Stimulated activated CD8-positive, alpha-beta memory T cell treated with anti-CD3 and anti-CD28 coated beads, Interleukin-12 subunit alpha, Interleukin-12 subunit beta, amount 100 ng/mL, for 1 hour (primary cell): ENCODE measurements at places on chromosomes 1 and 21.

DNA sequence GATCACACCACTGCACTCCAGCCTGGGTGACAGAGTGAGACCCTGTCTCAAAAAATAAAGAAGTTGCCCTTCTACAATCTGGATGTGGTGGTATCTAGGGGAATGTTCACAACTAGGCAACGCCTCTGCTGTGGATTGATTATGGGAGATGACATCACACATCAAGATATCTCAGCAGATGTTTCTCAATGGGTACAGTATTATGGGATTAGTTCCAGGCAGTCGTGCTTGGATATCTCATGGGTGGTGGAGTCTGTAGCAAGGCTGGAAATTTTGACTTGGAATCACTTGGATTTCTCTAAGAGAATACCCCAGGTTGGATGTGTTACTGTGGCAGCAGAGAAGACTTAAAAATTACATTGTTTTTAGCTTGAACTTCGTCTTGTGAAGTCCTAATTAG lies 7.7 kb downstream of the IFNAR2 start:
- no peak for DNase-seq

DNA sequence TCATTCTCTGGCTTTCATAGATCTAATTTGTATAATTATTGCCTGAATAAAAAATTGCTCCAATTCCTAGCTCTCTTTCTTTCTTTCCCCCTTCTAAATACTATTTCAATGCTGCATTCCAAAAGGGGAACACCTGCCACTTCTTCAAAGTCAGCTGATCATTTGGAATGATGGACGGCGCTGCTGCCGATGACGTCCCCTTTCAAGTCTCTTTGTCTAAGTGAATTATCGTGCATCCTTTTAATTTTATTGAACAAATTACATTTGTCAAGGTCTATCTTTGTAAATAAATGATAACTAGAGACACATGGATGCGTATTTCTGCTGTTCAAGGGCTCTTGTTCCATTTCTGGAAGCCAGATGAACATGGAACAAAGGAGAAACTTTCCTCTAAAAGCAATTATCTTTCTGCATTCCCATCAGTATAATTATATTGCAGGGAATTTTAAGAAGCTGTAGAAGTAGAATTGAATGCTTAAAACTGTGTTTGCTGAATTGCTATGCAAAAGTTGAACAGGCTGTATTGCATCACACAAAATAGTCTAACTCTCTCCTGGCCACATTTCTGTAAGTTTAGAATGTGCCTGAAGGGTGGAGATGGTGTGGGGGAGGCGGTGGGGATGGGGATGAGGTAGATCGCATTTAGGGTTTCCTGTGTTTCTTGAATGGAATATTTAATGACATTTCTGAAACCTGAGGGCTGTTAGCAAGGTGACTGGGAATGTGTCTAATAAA lies 191.9 kb upstream of the LMO4 start:
- DNase-seq: no peak

- DNase-seq: no peak
These were observed 346.2 kb upstream of the ZRANB2 start for GRCh38 chr1:71427066-71427465.

DNA sequence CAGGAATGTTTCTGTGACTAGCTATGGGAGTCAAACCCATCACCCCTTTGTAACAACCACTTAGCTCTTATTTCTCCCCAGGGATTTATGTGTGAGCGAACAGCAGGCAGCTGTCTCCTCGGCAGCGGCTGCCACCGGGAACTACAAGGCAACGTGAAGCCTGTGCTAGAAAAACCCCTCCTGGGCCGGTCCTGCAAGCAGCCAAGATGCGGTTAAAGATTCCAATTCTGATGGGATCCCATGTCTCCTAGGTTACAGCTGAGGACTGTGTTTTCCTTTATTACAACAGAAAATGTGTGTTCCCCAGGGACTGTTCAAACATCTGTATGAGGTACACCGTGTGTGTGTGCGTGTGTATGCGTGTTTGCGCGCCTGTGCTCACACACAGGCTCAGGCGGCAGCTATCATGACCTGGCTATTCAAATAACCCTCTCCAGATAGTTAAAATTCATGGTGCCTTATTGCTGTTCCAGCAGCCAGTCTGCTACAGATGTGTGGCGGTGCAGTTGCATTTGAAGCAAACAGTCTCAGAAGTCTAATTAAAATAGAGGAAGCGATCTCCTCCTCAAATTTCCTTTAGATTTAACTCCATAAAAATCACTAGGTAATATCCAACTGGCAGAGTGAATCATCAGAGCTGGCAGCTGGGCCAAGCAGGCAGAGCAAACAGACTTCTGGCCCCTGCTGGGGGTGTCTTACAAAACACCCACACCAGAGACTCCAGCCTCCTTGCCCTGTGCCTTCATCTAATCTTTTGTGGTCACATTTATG lies 68.0 kb downstream of the LMX1A start:
- no peak for DNase-seq

DNA sequence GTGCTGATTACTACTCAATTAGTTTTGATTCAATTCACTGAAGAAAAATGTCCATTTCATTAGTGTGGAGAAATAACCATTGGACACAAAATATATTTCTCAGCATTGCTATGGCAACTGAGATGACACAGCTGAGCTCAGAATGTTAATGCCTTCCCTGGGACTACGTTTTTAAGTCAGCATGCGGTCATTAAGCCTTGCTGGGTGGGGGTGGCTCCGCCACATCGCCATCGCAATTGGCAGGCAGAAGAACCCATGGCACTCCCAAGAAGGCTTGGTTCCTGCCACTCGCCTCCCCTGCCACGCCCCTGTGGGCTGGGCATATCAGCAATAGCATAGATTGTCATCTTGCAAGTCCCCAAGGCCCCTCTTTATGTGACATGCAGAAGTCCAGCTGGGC lies 256.7 kb upstream of the CAMK1G start:
- no peak for DNase-seq

GRCh38 chr21:17089091-17089491 lies 423.8 kb upstream of the CXADR start:
- no peak for DNase-seq

- DNase-seq: no peak
These were observed 30.6 kb downstream of the EPS15 start for GRCh38 chr1:51488372-51489050.

DNA sequence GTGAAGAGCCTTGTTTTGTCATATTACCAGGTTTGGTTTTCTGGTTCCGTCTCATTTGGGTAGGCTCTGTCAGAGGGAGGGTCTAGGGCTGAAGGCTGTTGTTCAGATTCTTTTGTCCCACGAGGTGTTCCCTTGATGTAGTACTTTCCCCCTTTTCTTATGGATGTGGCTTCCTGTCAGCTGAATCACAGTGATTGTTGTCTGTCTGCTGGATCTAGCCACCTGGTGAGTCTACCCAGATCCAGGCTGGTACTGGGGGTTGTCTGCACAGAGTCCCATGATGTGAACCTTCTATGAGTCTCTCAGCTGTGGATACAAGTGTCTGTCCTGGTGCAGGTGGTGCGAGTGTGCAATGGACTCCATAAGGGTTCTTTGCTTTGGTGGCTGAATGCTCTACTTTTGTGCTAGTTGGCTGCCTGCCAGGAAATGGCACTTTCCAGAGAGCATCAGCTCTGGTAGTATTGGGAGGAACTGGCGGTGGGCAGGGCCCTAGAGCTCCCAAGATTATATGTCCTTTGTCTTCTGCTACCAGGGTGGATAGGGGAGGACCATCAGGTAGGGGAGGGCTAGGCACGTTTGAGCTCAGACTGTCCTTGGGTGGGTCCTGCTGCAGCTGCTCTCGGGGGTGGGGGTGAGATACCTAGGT lies 246.0 kb downstream of the RYR2 start:
- DNase-seq: no peak

DNA sequence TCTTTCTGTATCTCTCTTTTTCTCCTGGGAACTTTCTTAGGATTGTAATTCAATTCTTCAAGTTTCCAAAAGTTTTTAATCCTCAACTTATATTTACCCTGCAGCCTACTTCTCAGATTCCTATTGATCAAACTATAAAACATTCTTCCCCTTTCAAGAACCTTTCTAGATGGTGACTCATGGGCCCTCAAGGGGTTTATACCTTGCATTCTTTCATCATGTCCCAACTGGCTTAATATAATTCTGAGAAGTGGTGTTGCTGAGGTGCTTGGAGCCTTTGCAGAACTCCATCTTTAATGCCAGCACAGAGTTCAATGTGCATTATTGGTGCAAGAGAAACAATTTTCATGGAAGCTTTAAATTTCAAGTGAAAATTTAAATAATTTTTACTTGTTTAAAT lies 273.4 kb downstream of the VAV3 start:
- no peak for DNase-seq

- no peak for DNase-seq
These were observed 158.8 kb upstream of the NFIA start for GRCh38 chr1:60923389-60924087.

- no peak for DNase-seq
These were observed 98.5 kb downstream of the ATF6 start for GRCh38 chr1:161864577-161864976.

DNA sequence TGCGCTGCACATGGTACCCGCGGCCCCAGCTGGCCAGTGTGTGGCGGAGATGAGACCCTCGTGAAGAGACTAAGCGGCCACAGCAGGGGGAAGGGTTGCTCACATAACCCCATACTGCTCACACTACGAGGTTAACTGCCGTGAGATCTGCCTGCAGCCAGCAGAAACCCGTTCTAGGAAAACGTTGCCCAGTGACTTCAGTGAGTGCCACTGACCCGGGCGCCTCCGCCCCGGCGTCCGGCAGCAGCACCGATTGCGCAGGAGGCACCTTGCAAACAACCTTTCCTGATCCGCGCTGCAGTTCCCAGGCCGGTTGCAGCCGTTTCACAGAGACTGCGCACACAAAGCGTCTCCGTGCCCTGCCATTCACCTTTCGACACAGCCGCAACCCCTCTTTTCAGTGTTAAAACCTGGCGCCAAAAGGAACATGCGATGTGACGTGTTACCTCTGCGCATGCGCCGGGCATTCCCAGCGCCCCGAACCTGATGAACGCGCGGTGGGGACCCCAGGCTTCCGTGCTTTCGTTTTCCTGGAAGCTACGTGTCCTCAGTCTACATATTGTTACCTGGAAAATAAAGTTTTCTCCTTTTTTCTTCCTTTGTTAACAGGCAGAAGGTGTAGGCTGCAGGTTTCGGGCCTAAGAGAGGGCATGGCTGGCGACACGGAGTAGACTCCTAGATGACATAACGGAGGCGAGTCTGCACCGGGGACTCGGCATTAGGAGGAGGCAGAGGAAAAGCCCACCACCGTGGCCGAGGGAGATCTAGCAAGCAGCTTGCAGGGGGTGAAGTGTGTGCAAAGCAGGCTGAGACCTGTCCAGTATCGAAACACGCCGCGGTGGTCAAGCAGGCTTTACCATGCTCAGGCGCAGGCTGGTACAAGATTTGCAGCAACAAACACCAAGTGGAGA lies 8.9 kb downstream of the VPS26C start:
- peak; percentile 45 for DNase-seq

- no peak for DNase-seq
These were observed 48.7 kb upstream of the ANGPTL1 start for GRCh38 chr1:178919581-178919980.

DNA sequence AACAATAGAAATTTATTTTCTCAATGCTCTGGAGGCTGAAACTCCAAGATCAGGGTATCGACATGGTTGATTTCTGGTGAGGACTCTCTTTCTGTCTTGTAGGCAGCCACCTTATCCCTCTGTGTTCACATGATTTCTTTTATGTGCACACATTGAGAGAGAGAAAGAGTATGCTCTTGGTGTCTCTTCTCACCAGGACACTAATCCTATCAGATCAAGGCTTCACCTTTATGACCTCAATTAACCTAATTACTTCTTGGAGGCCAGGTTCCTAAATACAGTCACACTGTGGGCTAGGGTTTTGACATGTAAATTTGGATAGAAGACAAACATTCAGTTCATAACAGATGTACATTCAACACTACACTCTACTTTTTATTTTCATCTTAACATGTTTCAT lies 1094.2 kb upstream of the ADGRL2 start:
- DNase-seq: no peak

GRCh38 chr1:244214009-244214967 lies 163.2 kb downstream of the ZBTB18 start:
- no peak for DNase-seq

DNA sequence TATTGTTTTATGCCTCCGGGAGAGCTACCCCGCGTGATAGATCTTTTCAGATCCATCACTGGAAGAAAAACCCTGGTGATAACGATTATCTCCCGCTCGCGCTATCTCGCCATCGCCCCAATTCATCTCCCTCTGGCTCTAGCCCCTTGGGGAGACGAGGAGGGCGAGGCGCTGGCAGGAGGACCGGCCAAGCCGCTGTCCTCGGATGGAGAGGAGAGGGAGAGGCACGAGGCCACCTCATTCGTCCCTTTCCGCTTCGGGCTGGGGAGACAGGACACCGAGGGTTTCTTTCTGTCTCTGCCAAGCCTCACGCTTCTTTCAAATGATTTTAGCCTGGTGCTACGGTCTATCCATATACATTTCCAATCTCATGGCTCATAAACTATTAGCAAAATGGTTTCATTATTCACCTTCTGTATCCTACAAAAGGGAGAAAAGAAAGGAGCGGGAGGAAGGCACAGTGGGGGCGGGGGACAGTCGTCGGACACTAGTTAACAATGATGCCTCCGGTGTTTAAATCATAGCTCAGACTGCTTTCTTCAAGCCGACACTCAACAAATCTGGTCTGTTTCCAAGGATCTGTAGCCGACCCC lies 415.0 kb upstream of the ESRRG start:
- DNase-seq: no peak

DNA sequence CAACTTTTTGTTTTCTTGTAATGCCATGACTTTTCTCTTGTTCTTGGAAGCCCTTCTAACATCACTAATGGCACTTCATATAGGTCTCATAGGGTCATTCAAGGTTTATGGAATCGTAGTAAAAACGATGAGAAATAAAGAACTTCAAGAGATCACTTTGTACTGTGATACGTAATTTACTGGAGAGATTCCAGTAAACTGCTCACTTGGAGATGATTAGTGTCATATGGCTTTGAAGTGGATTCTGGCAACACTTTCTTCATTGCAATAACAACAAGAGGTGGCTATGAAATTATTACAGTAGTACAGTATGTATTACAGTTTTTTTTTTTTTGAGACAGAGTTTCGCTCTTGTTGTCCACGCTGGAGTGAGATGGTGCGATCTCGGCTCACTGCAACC lies 103.4 kb downstream of the RUSC1 start:
- no peak for DNase-seq

DNA sequence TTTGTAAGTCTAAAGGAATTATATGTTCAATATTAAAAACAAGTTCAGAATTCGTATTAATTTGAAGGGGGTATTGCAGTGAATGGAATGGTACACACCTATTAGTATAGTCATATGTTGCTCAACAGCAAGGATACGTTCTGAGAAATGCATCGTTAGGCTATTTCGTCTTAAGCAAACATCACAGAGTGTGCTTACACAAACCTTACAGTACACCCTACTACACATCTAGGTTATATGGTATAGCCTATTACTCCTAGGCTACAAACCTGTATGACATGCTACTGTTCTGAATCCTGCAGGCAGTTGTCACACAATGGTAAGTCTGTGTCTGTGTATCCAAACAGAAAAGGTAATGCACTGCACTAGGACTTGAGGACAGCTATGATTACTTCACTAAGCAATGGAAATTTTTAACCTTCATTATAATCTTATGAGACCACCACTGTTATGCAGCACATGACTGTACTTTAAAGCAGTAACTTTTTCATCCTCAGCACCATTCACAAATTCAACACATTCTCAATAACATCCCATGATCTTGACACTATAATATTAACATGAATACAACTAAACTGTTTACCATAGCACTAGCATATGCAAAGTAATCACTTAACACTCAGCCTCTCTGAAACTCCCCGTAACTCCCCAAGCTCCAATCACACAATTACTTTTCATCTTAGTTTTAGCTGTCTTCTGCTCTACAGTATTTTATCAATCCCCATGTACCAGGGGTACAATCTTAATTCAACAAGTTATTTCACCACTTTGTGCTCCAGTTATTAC lies 14.4 kb upstream of the PSMG1 start:
- DNase-seq: no peak

- no peak for DNase-seq
These were observed 3.7 kb downstream of the GJB4 start for GRCh38 chr1:34763142-34763781.
